ENCODE measurements at places on chromosomes 7 and 10.

GRCh38 chr10:124765256-124765655 is 21.1 kb upstream of the FAM53B start:
- no peak for DNase-seq

DNA sequence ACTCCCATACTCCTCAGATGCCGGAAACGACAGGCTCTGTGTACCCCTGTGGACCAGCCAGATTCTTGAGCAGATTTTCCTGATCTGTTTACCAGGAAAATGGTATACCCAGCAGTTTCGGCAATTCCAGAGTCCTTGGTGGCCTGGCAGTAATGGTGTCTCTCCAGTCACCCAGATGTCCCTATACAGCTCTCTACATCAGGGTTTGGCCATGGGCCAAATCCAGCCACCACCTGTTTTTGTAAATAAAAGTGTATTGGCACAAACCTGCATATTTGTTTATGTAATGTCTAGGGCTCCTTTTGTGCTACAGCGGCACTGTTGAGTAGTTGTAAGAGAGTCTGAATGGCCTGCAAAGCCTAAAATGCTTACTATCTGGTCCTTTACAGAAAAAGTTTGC is 491.3 kb downstream of the RPS24 start:
- no peak for DNase-seq

DNA sequence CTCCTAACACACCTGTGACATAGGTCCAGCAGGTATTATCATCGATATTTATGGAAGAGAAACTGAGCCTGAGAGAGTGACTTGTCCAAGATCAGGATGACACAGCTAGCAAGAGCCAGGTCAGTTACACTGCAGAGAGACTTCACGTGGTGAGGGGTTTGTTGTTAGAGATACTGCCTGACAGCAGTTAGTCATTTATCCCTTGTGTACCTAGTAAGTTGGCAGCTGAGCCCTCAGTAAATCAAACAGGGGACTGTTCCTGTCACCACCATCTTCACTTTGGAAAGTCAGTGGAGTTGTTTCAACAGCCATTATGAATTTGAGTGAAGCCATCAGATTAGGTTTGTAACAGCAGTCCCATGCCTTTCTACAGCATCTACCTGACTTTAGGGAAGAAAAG is 87.5 kb upstream of the GATA3 start:
- DNase-seq = no peak

- DNase-seq = no peak
These were observed 55.0 kb upstream of the FMC1 start for GRCh38 chr7:139286144-139286543.

- no peak for DNase-seq
These were observed 349.8 kb downstream of the PHTF2 start for GRCh38 chr7:78148166-78148894.

- no peak for DNase-seq
These were observed 232.4 kb downstream of the AHR start for GRCh38 chr7:17530741-17531421.

DNA sequence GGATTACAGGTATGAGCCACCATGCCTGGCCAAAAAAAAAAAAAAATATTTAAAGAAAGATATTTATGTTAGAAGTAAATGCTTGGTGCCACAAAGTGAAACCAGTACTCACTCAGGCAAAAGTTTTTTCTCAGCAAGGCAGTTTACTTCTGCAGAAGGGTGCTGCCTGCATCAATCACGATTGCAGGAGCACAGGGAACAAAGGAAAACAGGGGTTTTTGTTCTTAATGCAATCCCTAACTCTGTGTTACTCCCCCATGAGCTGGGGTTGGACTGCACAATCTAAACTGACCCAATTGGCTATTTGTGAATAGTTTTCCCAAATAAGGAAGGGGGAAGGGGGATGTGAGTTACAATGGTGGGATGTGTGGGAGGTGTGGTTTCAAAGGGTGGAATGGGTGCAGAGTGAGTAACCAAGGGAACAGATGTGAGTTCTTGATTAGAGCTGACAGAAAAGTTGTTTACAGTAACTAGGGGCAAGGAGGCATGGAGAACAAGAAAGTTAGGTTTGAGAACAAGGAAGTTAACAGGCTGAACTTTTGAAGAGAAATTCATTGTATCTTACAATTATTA is 255.4 kb downstream of the TYW1 start:
- no peak for DNase-seq

DNA sequence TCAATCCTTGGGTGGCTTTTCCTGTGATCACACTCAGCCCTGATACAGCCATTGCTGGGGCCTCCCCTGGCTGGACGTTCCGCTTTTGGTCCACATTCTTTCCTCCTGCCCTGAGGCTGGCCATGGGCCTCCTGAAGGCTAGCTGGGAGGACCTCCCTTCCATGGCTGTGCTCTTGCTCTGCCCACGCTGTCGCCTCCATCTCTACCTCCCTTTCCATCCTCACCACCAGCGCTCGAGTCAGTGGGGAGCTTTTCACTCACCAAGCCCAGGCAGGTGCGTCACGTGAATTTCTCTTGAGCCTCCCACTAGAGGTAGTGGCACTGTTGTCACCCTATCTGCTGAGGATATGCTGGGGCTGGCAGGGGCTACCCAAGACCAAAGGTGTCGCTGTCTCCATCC is 85.9 kb downstream of the BMS1 start:
- DNase-seq = no peak

DNA sequence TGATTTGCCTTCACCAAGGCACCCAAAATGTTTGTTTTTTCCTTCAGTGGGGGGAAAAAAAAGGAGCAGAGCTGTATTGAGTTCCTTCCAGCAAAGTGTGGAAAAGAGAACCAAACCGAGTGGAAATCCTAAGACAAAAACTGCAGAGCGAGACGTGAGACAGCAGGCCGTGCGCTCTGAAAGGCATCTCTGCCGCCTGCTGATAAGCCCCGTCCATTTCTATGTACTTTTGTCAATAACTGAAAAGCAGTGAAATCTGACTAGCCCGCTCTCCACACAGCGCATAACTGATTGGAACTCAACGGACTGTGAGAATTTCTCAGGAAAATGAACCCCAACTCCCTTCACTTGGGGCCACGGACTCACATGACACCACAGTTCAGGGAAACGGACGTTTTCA is 83.2 kb downstream of the COBL start:
- DNase-seq = no peak

DNA sequence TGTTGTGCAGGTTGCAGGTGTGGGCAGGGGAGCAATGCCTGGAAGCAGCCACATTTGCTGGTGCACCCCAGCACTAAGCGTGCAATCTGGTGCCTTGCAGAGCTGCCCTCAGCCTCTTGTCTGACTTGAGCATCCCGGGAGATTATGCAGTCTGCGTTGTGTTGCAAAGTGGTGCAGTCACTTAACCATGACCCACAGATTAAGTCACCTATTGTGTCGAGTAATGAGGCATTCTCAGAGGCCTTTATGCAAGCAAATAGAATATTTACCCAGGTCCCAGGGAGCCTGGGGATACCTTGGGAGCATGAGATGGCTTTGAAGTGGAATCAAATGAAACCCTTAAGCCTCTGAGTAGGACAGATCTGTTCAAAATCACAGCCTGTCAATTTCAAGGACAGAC is 529.0 kb downstream of the TYW1 start:
- DNase-seq = peak; percentile 35

- DNase-seq = no peak
These were observed 749.7 kb upstream of the POM121L12 start for GRCh38 chr7:52285689-52286088.

- DNase-seq = no peak
These were observed 126.5 kb downstream of the CUBN start for GRCh38 chr10:17003151-17003550.

DNA sequence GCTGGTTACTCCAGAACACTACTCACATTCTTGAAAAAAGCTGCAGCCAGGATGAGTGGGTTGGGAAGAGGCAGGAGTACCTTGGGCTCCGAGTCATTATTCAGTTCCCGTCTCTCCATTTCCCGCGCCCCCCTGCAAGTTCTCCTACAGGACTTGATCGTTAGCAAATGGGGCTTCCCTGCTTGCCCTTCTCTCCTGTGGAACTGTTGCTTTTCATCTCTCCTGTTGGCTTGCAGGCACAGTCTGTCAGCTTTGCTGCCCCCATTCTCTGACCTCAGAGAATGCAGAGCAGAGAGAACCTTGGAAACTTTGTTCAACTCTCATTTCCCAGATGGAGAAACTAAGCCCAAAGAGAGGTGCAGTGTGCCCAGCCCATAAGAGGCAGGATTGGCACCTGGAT is 35.6 kb upstream of the LRRC4 start:
- DNase-seq = no peak

DNA sequence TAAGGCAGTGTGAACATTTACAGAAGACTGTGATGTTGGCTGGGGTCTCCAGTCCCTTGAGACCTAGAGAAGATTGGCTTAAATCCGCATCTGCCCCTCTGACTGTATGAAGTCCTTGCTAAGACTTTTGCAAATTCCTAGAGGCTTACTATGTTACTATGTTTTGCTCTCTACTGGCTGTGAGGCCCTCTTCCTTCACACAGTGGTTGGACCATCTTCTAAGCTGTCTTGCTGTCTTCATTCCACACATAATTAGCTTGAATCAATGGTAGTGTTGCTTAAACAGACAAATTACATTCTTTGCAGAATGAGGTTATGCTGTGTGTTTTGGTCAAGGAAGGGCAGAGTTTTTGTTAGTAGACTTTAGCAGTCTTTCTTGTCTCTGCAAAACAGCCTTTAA is 658.0 kb downstream of the TYW1 start:
- no peak for DNase-seq

- no peak for DNase-seq
These were observed 18.7 kb downstream of the GRID2IP start for GRCh38 chr7:6532516-6532915.

DNA sequence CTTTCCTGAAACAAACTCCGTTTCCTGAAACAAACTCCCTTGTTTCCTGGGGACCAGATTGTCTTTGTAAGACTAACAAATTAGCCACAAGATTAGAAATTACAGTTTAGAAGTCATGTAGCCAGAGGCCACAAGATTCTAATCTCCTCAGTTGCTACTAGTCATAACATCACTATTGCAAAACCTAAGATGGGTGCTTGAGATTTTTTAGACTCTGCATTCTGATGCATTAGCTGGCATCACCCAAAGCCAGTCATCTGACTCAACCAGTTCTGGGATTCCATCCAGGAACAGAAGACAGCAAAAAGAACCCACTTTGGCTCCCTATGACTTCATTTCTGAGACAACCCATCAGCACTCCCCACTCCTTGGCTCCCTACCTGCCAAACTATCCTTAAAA is 367.9 kb upstream of the MBL2 start:
- DNase-seq = no peak

DNA sequence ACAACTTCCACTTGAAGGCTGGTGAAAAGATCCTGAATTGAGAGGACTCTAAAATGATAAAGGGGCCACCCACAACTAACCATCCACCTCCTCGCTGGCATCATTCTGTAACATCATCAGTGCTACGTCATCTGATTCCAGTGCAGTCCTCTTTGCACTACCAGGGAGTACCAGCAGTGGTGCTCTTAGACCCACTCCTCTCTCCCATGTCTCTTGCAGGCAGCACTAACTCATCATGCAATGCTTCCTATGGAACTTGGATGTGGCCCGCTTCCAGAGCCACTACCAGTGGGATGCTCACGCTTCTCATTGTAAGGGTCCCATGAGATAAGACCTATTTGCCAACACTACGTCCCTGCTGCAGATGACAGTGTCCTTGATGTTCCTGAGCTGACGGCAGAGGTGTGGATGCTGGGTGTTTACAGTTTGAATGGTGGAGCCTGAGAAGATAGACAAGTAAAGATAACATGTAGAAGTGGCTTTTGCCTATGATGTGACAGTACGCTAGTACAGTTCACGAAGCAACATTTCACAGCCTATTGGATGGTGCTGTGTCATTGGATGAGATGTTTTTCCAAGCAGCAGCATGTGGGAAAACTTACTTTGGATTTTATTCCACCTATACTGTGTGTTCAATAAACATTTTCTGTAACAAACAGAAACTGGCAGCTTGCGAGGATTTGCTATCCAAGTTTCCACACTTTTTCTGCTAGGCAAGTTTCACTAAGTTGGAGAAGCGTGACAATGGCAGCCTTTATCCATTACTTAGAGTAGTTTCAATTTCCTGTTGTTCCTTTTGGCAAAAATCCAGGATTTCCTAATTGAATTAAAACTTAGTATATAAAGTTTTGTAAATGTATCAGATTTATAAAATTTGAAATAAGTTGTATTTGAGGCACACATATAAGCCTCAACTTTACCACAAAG is 35.8 kb upstream of the COBL start:
- no peak for DNase-seq

DNA sequence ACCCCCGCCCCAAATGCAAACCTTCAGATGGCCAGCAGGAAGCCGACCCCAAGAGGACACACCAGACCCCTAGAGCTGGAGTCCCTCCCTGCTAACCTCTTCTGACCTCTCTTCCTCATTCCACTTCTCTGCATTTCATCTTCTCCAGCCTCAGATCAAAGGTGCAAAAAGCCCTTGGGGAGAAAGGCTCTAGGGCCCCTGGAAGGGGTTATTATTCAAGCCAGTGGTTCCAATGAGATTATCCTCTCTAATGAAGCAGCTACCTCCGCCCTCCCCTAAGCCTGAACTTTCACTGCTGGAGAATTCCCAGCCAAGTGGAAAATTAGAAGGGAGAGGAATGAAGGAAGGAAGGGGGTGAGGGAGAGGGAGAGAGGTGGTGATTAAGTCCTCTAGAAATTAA is 343.9 kb downstream of the PLXNA4 start:
- no peak for DNase-seq

DNA sequence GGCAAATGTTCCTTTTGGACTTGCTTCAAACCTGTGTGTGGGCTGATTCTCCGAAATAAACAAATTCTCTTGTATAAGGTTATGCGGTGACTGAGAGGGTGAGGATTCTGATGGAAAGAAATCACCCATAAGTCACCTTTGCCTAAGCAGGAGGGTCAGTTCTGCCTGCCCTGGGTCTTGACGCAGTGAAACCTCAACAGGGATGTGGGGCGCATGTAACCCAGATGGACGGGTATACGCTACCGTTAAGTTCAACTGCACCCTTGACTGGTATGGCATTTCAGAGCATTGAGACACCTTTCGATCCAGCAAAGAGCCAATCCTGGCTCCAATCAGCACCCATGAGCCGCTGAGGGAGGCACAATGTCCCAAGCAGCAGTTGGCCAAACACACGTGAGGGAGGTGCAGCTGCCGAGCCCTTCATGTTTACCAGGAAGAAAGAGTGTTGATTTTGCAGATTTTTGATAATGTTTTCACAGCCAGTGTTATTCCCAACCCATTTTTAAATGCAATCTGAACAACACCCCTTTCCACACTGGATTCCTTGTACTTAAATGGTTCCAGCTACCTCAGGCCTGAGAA is 48.1 kb downstream of the SORBS1 start:
- no peak for DNase-seq

GRCh38 chr7:19268737-19269136 is 123.5 kb upstream of the FERD3L start:
- DNase-seq = no peak

DNA sequence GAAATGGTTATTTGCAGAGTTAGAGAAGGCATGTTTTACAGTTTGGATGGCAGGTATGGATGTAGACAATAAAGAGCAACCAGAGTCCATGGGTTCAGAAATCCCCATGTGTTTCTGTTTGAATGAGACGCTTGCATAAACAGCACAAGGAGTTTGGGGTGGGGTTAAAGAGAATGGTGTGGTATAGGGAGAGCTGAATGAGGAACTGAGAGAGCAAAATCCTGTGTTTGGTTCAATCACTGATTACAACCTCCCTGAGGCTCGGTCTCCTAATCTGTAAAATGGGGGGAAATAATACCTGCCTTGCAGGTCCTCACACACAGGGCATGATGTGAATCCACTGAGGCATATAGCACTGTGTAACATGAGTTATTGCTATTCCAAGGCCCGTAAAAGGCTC is 23.7 kb downstream of the CAV1 start:
- no peak for DNase-seq

- DNase-seq = no peak
These were observed 758 bp downstream of the DPCD start for GRCh38 chr10:101588879-101589278.
